Dorsolateral prefrontal cortex (tissue), 122 donors: ENCODE measurements at places on chromosomes 4 and X. TPM values are rescaled to one million over a fixed set of nuclear protein-coding genes. Genes with fewer than 3 reads are reported as not detected.

The ZNF185 gene
- total RNA-seq, result 4.0 TPM

DNA sequence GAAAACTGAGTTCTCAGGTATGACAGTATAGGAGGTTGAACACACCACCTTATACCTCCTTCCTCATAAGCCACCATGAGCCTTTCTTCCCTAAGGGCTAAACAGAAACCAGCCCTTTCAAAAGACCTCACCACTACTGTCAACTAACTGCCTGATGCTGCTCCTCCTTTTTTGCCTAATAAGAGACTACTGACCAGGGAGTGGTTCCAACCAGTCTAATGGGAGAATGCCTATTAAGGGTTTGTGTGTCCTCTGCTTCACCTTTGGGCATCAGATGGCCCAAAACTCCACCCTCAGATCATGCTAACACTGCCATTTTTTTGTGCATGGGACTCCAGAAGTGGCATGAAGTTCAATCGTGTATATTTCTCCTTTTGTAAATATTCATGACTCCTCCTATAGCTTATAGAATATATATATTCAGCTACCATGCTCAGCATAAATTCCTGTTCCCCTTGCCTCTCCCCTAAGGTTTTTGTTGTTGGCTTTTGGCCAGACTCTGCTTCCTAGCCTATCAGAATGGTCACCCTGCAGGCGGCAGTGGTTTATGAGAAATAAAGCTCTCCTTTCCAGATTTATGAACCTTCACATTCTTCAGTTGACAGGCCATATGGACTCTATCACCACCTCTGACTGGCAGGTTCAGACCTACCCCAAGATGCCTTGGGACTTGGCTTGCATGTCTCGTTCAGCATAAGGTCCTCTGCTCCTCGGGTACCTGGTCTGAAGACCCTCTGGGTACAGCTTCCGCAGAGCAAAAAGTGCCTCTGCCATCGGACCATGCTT, 28.2 kb downstream of the FGFBP1 start:
- no peak for DNase-seq

DNA sequence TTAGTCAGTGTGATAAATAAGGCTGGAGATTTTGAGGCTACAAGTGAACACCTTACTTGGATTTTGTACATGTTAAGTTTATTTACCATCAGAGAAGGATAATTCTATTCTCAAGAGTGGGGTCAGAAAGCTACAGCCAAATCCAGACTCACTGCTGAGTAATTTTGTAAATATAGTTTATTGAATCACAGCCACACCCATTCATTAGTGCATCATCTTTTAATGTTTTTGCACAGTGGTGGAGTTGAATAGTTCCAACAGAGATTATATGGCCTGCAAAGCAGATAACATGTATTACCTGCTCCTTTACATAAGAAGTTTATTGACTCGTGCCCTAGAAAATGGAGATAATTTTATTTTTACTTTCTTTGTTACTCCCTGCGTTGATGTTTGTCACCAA, 60.4 kb downstream of the PCDH18 start:
- DNase-seq, result no peak

- DNase-seq, result no peak
These were observed 203.3 kb downstream of the MAPK10 start for GRCh38 chr4:86156531-86156930.

GRCh38 chr4:112637552-112637866, 566 bp downstream of the LARP7 start:
- DNase-seq, result no peak

DNA sequence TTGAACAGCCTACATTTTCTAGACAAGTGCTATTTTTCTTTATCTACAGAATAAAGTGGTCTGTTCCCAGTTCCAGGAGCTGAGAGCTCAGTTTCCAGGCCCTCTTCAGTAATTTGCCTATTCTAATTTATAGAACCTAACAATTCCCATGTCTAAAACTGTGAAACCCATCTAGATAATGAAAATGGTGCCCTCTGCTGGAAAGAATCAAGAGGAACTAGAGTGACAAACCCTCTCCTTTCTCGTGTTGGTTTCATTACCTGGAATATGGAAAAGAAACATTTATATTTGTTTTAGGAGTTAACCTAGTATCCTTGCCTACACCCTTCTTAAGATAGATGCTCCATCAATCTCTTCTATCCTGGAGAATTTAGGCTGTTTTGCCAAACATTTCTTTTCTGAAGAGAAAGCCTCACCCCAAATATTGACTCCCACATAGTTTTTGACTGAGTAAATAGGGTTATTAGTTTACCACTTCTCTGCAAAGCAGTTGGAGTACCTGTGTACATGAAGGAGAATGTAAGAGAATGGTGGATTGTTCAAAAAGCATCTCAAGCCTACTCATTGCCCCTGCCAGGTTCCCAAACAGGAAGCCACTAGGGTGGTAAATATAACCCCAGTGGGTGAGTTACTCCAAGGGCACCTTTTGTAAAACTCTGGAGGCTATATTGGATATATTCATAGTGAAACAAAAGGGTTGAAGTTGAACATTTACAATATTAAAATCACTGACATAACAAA, 121.6 kb downstream of the RASL11B start:
- no peak for DNase-seq

DNA sequence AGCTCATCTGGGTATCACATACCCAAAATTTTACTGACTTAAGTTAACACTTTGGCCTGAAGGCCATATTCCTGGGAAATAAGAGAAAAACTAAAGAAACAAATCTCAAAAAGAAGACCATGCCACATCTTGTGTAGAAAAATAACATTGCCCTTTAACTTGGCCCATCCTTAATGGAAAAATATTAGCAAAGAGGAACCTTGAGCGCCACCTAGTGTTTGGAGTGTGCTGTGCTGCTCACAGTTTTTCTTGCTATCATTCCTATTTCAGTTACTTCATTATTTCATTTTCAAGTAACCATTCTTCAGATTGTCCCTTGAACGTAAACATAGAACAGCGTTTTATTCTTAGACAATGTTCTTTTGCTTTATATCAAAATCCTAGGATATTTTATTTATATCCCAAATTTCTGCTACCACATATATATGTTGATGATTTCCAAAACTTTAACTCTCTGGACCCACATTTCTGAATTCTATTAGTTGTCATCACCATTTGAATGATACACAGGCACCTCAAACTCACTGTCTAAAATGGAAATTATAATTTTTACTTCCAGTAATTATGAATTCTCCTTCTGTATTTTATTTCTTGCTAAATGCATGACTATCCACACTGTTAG, 999.0 kb upstream of the ADGRL3 start:
- no peak for DNase-seq

DNA sequence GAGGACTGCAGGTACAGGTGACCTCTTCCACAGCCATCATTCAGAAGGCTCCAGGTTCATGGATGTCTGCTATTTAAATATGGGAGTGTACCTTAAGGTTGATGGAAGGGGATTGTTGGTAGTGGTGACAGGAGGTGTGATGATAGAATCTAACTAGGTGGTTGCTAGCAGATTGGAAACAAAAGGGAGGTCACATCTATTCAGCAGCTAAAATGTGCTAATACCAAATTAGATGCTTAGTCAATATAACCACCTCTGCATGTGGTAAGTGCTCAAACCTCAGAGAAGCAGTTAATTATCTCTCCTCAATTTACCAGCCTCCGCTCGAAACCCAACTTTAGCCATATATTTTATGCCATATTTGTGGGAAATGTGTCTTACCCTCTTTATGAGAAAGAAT, 98.7 kb upstream of the CCSER1 start:
- no peak for DNase-seq

GRCh38 chr4:11416071-11416766, 12.5 kb downstream of the HS3ST1 start:
- DNase-seq, result no peak

- DNase-seq, result no peak
These were observed 92.5 kb upstream of the TEX13D start for GRCh38 chrX:124239911-124240310.

GRCh38 chr4:126046081-126046614, 731.4 kb downstream of the FAT4 start:
- no peak for DNase-seq

- no peak for DNase-seq
These were observed 156.9 kb downstream of the NLGN4X start for GRCh38 chrX:6071731-6072130.

The CLTRN gene
- total RNA-seq, result 1.4 TPM

GRCh38 chr4:57249083-57249482, 138.9 kb upstream of the IGFBP7 start:
- no peak for DNase-seq

DNA sequence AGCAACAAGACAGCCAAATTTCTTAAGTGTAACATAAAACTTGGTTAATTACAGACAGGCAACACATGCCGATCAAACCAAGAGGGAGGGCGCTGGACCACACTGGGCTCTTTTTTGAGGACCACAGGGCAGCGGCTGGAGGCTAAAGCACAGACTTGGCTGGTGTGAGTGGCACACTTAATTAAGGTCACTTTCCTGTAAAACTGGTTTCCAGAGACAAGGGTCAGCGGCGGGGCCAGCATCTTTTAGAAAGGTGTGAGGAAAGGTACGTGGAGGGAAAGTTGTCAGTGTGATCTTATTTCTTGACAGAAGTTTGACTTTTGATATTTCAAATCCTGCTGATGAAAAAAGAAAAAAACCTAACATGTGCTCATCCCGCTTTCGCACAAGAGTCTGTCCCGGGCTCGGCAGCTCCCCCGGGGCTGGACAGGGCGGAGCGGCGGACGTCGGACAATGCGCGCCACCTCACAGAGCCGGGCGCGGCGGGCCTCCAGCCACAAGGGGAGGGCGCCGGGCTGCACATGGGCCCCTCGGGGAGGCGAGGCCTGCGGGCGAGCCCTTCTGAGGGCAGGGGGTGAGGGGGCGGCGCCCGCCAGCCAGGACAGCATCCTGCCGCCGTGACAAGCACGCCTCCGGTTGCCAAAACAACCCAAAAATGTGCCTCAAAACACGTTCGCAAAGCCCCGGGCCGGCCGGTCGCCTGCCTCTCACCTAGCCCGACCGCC, 660 bp upstream of the HSPA4L start:
- DNase-seq, result peak; percentile 54

The F8A1 gene
- total RNA-seq, result 30.6 TPM

DNA sequence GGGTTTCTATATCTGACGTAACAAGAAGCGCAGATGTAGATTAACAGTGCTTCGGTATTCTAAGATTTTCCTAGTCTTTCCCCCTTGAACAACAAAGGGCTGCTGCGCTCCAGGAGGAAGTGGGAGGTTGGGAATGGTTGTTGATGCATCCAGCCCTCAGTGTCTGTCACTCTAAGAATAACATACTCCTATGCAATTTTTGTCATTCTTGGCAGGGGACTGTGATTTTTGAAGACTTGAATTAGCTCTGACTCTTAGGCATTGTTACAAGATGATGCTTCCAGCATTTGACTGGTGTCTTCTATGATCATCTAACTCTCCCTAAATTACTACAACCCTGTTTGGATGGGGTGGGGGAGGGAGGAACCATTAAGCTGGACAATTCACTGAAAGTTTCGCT, 394.2 kb downstream of the ARHGAP24 start:
- DNase-seq, result no peak

DNA sequence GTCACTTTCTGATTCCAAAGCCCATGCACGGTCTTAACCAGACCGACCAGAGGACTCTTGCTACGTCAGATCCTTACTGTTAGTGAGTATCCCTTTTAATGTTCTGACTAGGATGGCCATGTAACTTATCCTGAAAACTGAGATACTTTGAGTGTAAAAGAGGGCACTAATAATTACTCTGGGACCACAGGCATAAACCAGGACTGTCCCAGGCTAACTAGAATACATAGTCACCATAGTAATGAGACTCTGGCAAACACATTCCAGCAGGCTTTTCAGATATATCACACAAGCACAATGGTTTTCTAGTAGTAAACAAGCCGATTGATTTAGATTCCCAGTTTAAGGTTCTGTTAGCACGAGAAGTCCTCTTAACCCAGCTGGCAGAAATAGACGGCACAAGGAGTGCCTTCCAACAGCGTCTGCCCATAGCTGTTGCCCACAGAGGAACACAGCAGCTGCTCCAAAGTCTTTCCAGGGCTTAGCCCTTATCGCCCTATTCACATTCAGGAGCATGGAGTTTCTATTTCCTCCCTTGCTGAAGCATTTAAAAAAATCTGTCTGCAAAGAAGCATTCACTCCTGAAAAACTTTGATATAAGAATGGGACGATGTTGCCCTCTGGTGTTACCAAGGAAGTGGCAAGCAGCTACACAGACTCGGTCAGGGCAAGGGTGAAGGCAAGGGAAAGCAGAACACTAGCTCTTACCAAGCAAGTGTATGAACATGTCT, 92.4 kb downstream of the CXCL13 start:
- DNase-seq, result peak; percentile 18

DNA sequence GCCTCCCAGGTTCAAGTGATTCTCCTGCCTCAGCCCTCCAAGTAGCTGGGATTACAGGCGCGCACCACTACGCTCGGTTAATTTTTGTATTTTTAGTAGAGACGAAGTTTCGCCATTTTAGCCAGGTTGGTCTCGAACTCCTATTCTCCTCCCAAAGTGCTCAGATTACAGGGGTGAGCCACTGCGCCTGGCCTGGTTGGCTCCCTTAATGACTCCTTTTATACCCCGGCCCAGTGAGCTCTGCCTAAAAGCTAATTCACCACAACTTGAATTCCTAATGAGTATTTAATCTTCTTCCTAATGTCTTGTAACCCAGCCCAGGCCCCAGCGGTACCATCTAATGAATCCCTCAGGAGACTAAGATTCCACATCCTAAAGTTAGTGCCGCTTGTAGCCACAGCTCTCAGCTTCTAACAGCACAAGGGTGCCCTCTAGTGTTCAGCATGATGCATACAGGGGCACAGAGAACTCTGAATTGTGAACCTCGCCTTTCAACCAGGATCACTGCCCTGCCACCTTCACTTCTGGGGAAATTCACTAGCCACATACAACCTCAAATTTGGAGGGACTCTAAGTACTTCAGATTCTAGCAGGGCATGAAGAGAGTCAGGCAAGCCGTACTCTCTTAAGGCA, 89.5 kb downstream of the OR13H1 start:
- peak; percentile 49 for DNase-seq

The HPGD gene
- total RNA-seq, result 0.31 TPM

The OGT gene
- total RNA-seq, result 195 TPM

DNA sequence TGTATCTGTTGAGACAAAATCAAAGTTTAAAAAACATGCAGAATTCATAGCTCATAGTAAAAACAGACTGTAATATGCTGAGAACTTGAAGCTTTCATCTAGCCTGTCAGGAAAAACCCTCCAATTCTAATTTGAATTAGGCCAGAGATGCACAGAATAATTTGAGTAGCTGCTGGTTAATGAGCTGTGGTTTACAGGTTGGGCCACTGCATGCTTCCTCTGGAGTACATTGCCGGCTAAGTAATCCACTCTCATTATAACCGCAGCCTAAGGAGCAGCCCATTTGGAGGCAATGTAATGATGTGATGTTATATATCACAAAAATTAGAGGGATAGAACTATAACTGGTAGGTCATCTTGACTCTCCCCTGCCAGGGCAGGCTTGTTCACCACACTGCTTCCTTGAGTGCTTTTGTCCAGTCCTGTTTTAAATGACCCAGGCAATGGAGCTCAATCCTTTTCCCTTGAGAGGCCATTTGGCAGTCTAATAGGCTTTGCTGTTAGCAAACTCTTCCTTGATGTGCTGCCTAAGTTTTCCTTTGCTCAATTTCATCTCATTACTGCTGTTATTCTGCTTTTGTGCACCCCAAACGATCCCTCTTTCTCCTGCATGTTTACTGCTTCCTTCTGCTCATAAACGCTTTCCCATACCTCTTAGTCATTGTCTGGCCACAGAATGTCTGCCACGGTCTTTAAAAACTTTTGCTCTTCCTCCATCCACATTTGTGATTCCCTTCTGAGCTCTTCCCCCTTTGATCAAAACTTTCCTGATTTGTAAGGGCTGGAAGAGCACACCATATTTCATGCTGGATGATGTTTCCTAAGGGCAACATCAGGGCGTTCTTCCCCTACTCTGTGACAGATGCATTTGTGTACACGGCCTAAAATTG, 230.9 kb downstream of the C4orf33 start:
- no peak for DNase-seq
